ENCODE measurements at places on chromosomes 2 and 18. TPM values are rescaled to one million over a fixed set of nuclear protein-coding genes. Genes with fewer than 3 reads are reported as not detected.

The TEX44 gene
- not detected for total RNA-seq

The SPC25 gene
- total RNA-seq, result 1.1 TPM

The ADCYAP1 gene
- total RNA-seq, result not detected

The GAL3ST2 gene
- total RNA-seq, result 0.46 TPM

The GPR35 gene
- 2.0 TPM for total RNA-seq

The PXDN gene
- total RNA-seq, result 430 TPM

The SERPINB13 gene
- not detected for total RNA-seq

The OTX1 gene
- not detected for total RNA-seq

The HOXD8 gene
- 0.46 TPM for total RNA-seq

The TMEM200C gene
- 0.13 TPM for total RNA-seq

The SLC9A4 gene
- total RNA-seq, result 0.03 TPM

The SRD5A2 gene
- not detected for total RNA-seq

The TRIB2 gene
- 109 TPM for total RNA-seq

The GKN2 gene
- total RNA-seq, result not detected

The MFSD2B gene
- total RNA-seq, result 0.13 TPM

The KIF3C gene
- 19.2 TPM for total RNA-seq

The ELOA2 gene
- not detected for total RNA-seq

The ASXL3 gene
- under 0.01 TPM for total RNA-seq

The ERBB4 gene
- 2.6 TPM for total RNA-seq

The MARCO gene
- total RNA-seq, result not detected

The FOXD4L1 gene
- total RNA-seq, result 0.13 TPM

The SNRNP27 gene
- total RNA-seq, result 19.4 TPM

The EFR3B gene
- 2.4 TPM for total RNA-seq

The SCTR gene
- total RNA-seq, result not detected

The C1GALT1C1L gene
- total RNA-seq, result 0.20 TPM

The CXCR1 gene
- total RNA-seq, result not detected

The CWC22 gene
- total RNA-seq, result 13.0 TPM

The PLEK gene
- 0.07 TPM for total RNA-seq

The LHCGR gene
- total RNA-seq, result not detected

The FKBP1B gene
- 6.8 TPM for total RNA-seq

The GAREM2 gene
- total RNA-seq, result 2.4 TPM

The CDKL4 gene
- total RNA-seq, result 0.91 TPM

The SKOR2 gene
- not detected for total RNA-seq

The LRATD1 gene
- total RNA-seq, result 0.07 TPM

The LINC00305 gene
- total RNA-seq, result not detected

The FAM110C gene
- total RNA-seq, result 0.07 TPM

The PLGLB2 gene
- 1.3 TPM for total RNA-seq

The LRP2 gene
- not detected for total RNA-seq

The NRP2 gene
- 54.9 TPM for total RNA-seq

The GCG gene
- total RNA-seq, result not detected

The CPO gene
- not detected for total RNA-seq

The PLGLB1 gene
- 0.40 TPM for total RNA-seq

The LYPD6B gene
- 0.10 TPM for total RNA-seq

The CNDP1 gene
- not detected for total RNA-seq

The SALL3 gene
- 0.52 TPM for total RNA-seq

The TM4SF20 gene
- total RNA-seq, result not detected

The IL36B gene
- not detected for total RNA-seq

The GTF2A1L gene
- 3.8 TPM for total RNA-seq

Data from smooth muscle cell of the pulmonary artery (primary cell).